CD8-positive, alpha-beta memory T cell (primary cell): ENCODE measurements at places on chromosomes 11 and 22. TPM values are rescaled to one million over a fixed set of nuclear protein-coding genes. Genes with fewer than 3 reads are reported as not detected.

The OR52A1 gene
- not detected for total RNA-seq

The MMP27 gene
- total RNA-seq = not detected

The LIPT2 gene
- 6.1 TPM for total RNA-seq

DNA sequence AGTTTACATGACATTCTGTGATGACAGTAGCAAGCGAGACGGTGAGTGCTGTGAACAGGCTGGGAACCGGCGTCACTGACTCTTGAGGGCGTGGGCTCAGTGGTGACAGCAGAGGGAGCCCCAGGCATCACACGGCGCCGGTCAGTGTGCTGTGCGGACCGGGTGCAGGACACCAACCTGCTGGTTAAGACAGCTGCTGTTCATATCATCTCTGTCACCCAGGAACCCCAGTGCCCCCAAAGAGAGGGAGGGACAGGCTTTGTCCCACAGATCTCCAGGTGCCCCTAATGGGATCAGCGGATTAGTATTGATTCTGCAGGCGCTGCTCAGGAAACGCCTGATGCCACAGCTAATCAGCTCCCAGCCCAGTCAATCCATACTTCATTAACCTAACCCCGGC is 18.4 kb downstream of the B3GAT1 start:
- H3K4me3 ChIP-seq = no peak overlapping the region
- no peak for DNase-seq
- H3K27ac ChIP-seq = no peak overlapping the region

The LAYN gene
- total RNA-seq = 1.4 TPM

DNA sequence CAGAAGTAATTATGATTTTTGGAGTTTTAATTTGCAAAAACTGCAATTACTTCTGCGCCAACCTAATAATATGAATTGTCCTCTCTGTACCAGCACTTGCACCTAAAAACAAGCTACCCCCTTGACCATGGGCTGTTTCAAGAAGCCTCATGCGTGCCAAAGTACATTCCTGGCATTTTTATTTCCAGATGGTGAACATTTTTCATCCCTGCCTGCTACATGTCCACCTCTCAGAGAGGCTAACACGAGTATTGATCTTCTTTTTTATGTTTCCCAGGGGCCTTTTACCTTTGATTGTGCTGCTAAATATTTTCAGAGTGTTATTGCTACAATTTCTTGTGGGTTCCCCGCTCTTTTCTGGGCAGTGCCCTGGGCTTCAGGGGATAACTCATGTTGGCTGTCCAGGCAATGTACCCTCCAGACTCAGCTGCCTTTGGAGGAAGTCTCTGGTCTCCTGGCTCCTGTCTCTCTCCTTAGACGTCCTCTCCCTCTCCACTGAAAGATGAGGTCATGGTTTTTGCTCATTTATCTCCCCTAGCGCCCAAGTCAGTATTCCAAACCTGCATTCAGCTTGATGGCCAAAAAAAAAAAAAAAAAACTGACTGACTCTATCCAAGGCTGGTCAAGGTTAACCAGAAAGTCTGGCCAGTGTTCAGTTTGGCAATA is 86.2 kb upstream of the ASPHD2 start:
- H3K27me3 ChIP-seq = no peaks in the 10 kb centered on the region
- no peak overlapping the region for H3K27ac ChIP-seq
- no peak for DNase-seq
- no peaks in the 10 kb centered on the region for H3K4me1 ChIP-seq
- H3K4me3 ChIP-seq = no peak overlapping the region

The APOBEC3A gene
- total RNA-seq = not detected

GRCh38 chr11:11217289-11217928 is 135.6 kb downstream of the CSNK2A3 start:
- no peak overlapping the region for H3K27ac ChIP-seq
- no peaks in the 10 kb centered on the region for H3K4me1 ChIP-seq
- H3K27me3 ChIP-seq = no peaks in the 10 kb centered on the region

The TEX12 gene
- total RNA-seq = 0.27 TPM

DNA sequence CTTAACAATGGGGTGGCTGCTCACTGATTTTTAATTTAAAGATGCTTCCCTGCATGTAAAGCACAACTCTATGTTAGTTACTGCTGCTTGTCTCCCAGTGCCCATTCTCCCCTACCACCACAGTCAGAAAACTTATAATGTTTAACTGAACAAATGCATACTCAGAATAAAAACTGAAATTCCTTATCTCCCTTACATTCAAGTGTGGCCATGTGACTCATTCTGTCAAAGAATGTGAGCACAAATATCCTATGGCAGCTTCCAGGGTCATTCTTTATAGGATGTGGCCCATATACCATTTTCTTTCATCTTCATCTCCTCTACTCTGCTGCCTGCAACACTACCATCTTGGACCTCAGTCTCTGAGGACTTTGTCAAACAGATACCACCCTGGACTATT is 374.8 kb downstream of the DYNC2H1 start:
- DNase-seq = no peak
- no peak overlapping the region for H3K4me3 ChIP-seq
- no peaks in the 10 kb centered on the region for H3K4me1 ChIP-seq
- no peak overlapping the region for H3K27ac ChIP-seq

GRCh38 chr11:18731949-18732821 is 6.2 kb upstream of the IGSF22 start:
- H3K4me1 ChIP-seq = peaks cover 8% of the 10 kb centered on the region
- no peaks in the 10 kb centered on the region for H3K27me3 ChIP-seq
- H3K4me3 ChIP-seq = no peak overlapping the region
- H3K27ac ChIP-seq = no peak overlapping the region
